Lower lobe of right lung (tissue), 2 donors: ENCODE measurements at places on chromosomes 2 and 18.

GRCh38 chr2:227161947-227162346, 2.1 kb downstream of the COL4A4 start:
- no peak for DNase-seq

DNA sequence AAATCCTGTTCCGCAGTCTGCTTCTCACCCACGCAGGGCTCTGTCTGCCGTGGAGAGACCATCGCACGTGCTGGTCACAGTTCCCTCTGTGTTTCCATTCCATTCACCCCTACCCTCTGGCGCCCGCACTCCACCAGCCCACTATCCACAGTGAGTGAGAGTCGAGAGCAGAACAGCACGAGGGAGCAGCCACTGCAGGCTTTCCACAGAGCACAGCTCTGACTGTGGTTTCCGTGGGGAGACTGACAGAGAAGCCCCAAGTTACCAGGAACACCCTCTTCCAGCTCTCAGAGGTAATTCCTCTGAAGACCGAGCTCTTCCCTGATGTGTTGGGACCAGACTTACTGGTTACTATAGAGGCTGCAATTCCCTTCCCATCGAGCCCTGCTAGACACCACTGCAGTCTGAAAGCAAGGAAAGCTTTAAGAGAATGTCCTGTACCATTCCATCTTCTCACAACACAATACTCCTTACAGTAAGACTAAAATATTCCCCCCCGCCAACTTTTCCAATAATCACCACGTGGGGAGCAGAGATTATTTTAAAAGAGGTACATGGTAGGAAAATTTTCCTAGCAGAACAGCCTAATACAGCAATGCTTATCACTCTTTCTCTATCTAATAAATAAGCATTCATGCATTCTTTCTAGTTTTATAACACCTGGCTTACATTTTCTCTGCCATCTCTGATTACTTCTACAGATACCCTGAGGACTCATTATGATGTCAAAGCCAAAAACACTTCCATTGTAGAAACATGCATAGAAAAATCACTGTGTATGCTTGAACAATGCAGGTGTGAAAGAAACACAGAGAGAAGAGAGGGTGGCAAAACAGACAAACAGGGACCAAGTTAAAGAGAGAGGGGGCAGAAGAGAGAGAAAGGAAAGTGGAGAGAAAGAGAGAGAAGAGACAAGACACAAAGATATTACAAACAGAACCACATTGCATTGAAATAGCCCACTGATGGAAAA, 4.7 kb downstream of the MYT1L start:
- DNase-seq = no peak

- no peak for DNase-seq
Measured at GRCh38 chr2:203822240-203822639, 45.3 kb upstream of the CTLA4 start.

DNA sequence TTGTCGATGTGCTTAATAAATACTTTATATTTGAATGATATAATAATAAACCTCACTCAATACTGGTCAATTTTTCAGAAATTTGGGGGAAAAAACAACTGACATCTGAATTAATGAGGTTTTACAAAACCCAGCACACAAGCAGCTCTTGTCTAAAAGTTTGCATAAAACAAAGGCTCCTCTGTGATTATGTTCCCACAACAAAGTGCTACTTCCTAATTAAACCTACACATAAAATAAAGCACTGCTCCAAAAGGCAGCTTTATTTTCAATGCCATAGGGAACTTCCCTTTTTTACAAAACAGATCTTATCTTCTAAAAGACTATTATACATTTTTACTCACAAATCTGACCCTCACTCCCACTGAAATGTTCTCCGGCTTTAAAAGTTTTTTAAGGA, 47.1 kb downstream of the LAMA1 start:
- no peak for DNase-seq

DNA sequence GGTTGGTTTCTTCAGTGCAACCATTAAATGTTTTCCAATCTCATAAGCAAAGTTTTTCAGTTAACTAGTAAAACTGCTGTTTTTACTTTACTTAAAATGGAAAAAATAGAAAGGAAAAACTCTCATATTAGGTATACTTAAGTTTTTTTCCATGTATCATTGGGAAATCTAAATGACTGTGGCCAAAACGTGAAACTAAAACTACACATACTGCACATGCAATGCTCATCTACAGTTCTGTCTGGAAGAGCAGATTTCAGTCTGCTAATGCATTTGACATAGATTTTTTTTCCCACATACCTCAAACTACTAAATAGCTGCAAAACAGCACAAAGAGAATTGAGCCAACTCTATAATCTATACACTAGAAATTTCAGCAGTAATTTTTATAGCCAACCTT, 62.6 kb downstream of the COL5A2 start:
- DNase-seq = no peak

DNA sequence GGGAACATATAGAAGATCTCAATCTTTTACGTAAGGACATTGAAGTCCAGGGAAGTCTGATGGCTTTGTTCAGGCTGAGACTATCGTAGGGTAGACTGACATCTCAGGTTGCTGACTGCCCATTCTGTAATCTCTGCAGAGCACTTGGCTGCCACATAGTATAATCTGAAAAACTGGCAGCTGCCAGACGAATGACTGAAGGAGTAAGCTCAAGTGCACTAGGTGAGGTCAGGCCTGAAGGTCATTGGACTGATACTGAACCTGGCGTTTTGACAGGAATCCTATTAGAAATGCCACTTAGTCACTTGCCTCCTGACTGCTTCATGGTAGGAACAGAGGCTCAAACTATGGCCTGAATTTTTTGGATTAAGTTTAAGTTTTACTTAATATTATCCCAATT, 23.5 kb downstream of the GPD2 start:
- no peak for DNase-seq

DNA sequence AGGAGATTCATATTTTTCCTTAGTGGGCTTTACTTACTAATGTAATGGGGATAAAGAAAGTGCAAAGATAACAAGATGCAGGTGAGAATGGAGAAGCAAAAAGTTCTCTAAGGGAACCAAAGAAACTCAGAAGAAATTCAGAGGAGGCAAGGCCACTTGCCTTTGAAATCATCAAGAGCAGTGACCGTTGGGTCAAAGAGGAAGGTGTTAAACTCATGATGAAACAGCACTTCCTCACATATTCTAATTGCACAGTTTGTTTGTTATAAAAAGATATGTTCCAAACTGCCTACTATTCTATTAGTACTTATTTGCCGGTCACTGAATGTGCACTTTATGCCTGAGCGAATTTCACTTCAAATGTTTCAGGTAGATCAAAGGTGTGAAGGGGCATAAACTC, 975.1 kb downstream of the BCL11A start:
- DNase-seq = no peak

- DNase-seq = no peak
Measured at GRCh38 chr2:207224381-207224780, 58.6 kb upstream of the KLF7 start.

GRCh38 chr2:467543-467891, 179.6 kb upstream of the ALKAL2 start:
- DNase-seq = no peak

DNA sequence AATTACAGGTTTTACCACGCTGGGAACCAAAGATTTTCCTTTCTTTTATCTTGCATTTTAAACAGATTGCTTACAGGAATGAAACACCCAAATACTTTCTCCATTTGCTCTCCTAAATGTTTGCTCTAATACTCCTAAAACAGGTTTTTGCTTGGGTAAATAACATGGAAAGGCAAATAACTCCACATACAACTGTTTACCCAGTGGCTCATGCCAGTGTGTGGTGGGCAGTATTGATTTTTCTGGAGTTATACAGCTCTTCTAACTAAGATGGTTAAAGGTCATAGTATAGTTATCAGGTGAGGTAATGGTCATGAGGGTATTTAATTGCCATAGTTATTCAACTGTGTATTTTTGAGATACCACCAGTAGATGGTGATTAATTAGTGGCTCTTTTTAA, 61.2 kb upstream of the RAB27B start:
- no peak for DNase-seq

DNA sequence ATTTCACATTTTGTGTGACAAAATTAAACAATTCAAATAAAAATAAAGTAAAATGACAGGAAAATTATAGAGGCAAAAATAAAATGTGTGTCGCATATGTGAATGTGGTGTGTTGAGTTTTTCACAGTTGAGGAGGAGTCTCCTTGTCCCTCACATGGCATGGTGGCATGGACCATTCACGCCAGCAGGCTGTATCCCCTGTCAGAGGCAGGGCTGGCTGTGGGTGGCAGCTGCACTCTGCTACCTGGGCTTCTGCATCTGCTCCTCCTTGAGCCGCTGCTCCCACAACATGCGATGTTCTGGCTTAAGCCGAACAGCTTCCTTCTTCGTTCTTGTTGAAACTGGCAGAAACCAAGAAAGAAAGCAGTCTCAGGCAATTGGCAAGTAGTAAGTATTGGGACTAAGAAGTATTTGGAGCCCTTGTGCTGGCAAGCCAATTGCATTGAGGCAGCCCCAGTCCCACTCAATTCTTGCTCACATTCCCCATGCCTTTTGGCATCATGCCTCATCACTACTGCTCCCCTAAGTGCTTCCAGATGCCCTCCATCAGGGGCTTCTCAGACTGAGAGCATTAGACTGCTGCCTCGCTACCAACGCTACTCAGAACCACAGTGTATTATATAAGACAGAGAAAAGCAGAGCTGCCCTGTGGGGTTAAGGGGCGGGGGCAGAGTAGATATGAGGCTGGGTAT, 177.9 kb upstream of the NABP1 start:
- DNase-seq = no peak

- no peak for DNase-seq
Measured at GRCh38 chr2:108309903-108310302, 21.2 kb downstream of the SULT1C2 start.

- no peak for DNase-seq
Measured at GRCh38 chr2:176136374-176137251, 7.1 kb downstream of the HOXD8 start.

DNA sequence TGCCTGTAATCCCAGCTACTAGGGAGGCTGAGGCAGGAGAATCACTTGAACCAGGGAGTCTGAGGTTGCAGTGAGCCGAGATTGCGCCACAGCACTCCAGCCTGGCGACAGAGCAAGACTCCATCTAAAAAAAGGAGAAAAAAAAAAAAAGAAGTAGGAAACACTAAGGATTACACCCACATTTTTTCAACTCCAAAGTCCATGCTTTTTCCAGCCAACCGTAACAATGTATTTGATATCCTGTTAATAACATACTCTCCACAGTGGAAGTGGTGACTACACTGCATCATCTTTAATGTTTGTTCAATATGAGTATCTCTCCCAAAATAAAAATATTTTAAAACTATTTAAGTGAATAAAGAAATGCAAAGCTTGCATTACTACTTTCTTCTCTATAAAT, 481.6 kb upstream of the ACVR2A start:
- DNase-seq = no peak

- no peak for DNase-seq
Measured at GRCh38 chr2:96882906-96883305, 13.0 kb upstream of the SEMA4C start.

DNA sequence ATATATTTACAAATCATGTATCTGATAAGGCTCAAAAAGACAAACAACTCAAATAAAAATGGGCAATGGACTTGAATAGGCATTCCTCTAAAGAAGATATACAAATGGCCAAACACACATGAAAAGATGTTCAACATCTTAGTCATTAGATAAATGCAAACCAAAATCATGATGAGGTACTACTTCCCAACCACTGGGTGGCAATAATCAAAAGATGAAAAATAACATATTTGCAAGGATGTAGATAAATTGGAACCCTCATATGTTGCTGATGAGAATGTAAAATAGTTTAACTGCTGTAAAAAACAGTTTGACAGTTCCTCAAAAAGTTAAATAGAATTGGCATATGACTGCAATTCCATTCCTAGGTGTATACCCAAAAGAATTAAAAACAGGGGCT, 132.3 kb downstream of the TTC32 start:
- DNase-seq = no peak

DNA sequence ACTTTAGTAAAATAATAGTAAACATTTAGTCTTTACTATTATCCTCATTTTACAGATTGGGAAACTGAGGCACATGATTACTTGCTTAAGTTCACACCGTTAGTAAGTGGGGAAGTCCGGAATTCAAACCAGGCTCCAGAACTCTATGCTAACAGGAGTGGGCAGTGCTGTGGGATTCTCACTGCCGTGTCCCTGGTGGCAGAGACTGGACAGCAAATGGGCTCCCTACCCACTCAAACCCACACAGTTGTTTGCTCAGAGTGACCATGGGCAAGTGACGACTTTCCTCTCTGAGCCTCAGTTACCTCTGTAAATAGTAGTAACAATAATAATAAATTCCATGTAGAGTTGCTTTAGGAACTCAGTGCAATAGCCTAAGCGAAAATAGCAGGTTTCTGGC, 24.0 kb downstream of the MAIP1 start:
- DNase-seq = no peak

DNA sequence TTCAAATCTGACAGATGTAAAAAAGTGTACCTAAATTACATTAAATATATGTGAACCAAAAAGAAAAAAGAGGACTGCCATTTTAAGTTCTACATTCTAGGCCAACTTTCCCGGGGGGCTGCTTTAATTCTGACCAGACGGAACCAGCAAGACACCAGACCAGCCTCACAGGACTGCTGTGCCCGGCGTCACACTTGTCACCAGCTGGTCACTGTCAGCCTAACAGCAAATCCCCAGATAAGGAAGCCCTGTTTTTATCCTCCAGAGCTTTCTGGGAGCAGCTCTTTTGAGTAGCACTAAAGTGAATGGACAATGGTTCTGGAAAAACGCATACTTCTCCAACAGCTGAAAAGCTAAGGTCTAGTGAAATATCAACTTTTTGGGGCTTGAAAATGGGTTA, 35.6 kb downstream of the CYB5A start:
- DNase-seq = no peak

DNA sequence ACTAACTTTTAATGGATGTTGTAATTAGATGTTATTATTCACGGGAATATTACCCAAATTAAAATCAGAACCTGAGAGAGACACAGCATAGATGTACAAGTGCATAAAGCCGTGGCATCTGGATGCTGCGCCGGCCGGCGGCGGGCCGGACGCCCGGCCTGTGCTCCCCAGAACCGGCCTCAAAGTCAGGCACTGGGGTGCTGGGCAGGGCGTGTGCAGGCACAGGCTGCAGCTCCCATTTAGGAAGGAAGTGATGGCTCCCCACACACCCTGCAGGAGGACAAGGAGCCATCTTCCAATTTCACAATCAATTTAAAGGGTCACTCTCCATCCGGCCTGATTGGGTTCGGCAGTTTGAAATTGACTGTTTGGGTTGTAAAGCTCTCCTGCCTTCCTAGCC, 367.7 kb upstream of the SALL3 start:
- DNase-seq = no peak

DNA sequence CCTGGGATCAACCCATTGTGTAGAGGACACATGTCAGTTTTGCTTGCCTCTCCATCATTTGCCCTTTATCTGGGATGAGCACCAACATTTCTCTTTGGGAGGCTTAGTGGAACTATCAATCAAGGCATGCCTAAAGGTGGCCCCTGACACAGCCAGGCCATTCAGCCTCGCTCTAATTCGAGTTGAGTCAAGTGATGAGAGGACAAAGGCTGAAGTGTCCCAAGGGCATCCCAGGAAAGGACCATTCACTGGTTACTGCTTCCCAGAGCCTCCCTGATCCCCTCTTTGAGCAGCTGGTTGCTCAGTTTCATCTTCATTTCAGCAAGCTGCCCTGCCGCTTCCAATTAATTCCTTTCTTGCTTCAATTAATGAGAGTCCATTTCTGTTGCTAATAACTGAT, 63.5 kb downstream of the DNER start:
- DNase-seq = no peak

- no peak for DNase-seq
Measured at GRCh38 chr2:68336192-68336591, 16.4 kb upstream of the CNRIP1 start.
